Stimulated activated CD8-positive, alpha-beta memory T cell treated with anti-CD3 and anti-CD28 coated beads, Interleukin-15, amount 100 ng/mL, for 24 hours (primary cell): ENCODE measurements at places on chromosomes 7 and 10.

GRCh38 chr10:88233870-88234269 lies 349.2 kb downstream of the RNLS start:
- no peak for DNase-seq

DNA sequence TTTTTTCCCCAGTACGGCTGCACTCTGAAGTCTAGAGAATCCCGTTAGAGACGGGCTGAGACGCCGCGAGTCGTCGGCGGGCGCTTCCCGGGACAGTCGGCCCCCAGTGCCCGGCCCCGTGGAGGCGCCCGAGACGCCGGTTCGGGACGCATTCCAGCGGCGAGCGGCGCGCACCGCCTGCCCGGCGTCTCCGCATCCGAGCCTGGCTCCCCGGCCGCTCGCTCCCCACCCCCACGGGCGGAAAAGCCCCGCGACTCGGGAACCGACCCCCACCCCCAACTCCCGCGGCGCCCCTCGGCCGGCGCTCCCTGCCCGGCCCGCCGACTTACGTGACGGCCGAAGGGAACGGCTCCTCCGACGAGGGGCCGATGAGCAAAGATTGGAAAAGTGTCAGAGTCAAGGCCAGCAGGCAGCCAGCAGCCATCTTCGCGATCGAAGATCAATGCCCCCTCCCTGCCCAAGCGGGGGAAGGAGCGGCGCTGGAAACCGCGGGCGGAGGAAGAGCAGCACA lies 486 bp downstream of the CACNA2D1 start:
- no peak for DNase-seq

- no peak for DNase-seq
Measured at GRCh38 chr10:60456053-60456452, 66.4 kb upstream of the ANK3 start.

GRCh38 chr7:158391541-158391940 lies 196.1 kb downstream of the PTPRN2 start:
- DNase-seq, result no peak
